ENCODE measurements at places on chromosomes 3 and 15.

- no peak for DNase-seq
These were observed 72.7 kb upstream of the FNDC3B start for GRCh38 chr3:171966533-171967136.

- DNase-seq, result no peak
These were observed 23.7 kb downstream of the PXYLP1 start for GRCh38 chr3:141255137-141255845.

DNA sequence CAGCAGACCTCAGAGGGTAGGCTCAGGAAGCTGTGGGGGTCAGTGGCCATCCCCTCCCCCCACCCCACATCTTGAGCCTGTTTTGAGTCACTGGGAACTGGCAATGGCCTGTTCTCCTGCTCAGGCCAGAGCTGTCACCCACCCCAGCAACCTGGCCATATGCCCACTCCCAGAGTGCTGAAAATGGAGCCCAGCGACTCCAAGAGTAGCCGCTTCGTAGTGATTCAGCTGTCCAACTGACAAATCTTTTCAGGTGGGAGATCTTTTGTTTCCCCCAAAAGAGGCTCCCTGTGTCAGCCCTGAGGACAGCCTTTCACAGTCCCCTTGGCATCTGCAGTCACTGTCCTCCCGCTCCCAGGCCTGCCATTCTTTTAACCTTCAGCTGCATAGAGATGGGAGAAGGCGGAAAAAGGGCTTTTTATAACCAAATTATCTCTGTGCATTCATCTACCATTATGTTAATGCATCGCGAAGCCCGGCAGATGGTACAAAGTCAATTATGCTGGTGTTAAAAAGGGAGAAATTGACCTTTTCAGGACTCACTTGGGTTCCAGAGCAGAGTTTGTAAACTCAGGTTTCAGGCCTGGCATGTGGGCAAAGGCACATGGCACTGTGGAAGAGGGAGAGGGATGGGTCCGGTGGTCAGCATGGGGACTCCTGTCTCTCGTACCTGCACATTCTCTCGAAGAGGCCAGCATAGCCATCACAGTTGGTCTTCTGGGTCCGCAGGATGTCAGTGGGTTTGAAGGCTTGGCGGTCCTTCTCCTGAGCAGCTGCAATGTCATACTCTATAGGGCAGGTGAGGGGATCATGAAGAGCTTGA, 32.1 kb downstream of the KY start:
- DNase-seq, result no peak

DNA sequence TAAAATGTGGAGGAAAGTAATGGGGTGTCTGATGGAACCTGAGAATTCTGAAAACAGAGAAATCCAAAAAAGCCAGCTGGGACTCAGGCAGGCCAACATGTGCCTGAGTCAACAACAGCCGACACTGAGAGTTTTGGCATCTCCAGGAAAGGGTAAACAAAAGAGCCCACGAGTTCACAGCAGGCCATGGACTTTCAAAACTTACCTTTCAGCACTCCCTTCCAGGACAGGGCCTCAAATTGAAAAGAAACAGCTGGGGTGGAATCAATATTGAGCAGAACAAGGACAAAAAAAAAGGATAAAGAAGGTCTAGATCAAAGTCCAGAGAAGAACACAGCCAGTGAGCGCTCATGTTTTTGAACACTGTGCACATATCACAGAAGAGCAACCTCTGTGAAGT, 735.4 kb upstream of the GRM7 start:
- DNase-seq, result no peak

DNA sequence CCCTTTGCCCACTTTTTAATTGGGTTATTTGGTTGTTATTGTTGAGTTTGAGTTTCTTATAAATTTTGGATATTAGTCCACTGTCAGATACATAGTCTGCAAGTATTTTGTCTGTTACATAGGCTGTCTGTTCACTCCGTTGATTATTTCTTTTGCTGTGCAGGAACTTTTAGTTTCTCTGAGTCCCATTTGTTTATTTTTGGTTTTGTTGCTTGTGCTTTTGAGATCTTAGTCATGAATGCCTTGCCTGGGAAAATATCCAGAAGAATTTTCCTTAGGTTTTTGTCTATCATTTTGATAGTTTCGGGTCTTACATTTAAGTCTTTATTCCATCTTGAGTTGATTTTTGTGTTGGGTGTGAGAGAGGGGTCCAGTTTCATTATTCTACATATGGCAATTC, 254.5 kb downstream of the NLGN1 start:
- DNase-seq, result no peak

- DNase-seq, result no peak
These were observed 49.2 kb upstream of the CCDC54 start for GRCh38 chr3:107328069-107328468.

GRCh38 chr3:60190073-60190472, 1061.2 kb downstream of the FHIT start:
- DNase-seq, result no peak

GRCh38 chr15:99454941-99455788, 110.6 kb upstream of the MEF2A start:
- DNase-seq, result peak; percentile 11

DNA sequence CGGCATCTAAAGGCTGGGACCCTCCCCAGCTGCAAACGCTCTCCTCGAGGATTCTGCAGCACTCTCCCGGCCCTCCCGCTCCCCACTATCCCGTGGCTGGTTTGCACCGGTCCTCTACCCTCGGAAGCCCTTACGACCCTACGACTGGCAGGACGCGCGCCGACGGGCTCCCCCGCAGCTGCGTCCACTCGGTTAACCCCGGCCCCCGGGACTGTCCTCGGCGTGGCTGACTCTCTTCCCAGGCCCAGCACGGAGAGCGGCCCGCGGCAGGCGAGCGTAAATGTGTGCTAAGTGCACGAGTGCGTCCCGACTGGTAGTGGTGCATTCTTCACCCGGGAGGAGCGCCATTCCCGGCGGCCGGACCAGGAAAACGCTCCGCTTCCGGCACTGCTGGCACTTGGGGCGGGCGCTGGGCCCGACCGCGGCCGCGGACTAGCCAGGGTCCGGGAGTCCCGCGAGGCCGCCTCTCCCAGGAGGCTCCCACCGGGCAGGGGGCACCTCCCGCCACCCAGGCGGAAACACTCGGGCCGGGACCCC, 508 bp downstream of the GORASP1 start:
- DNase-seq, result peak; percentile 47

DNA sequence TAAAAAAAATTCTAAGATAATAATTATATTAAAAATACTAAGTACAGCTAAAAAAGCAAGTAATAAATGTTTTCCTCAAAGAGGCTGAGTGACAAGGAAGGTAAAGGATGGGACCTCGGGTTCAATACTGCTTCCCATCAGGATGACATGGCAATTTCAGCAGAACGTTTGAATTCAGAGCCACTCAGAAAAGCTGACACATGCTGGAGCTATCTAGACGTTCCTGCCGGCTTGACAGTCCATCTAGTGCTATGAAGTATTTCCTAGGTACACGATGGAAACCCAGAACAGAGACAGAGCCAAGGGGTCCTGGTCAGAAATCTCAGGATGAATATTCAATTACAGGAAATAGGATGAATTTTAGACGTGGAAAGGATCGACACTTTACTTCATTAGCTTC, 361.8 kb downstream of the FGF12 start:
- no peak for DNase-seq

- peak; percentile 34 for DNase-seq
These were observed 2.9 kb downstream of the SHOX2 start for GRCh38 chr3:158103081-158103886.

DNA sequence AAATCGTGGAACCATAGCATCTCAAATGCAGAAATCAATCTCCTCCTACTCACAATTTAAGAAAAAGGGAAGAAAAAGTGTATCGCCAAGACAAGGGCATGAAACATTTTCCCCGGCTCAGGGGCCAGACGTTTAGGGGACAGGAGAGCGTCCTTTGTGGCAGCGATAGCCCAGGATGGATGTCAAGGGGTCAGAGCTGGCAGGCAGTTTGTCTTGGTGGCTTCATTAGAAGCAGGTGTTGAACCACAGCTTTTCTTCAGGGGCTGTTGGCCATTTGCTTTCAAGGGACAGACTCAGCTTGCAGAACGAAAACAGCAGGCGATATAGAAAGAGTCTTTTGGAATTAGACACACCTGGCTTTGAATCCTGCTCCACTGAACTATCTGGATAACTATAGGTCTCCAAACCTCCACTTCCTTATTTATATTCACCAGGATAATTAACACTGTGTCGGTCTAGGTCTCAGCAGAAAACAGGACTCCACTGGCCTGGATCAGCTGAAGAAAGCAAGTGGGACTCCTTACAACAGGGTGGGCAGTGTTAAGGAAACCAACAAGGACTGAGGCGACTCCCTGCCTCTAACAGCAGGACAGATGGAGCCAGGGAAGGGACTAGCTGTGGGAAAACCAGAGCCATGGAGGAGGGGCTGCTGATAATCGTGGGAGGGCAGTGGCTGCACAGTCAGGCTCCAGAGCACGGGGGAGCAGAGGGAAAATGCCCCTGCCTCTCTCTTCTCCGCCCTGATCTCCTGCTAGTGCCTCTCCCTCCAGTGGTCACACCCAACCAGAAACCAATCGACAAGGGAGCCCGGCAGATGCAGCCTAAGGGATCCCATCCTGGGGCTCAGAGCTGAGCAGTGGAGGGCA, 123.6 kb downstream of the LIPC start:
- DNase-seq, result no peak

GRCh38 chr3:164794099-164794498, 284.2 kb downstream of the SI start:
- no peak for DNase-seq

DNA sequence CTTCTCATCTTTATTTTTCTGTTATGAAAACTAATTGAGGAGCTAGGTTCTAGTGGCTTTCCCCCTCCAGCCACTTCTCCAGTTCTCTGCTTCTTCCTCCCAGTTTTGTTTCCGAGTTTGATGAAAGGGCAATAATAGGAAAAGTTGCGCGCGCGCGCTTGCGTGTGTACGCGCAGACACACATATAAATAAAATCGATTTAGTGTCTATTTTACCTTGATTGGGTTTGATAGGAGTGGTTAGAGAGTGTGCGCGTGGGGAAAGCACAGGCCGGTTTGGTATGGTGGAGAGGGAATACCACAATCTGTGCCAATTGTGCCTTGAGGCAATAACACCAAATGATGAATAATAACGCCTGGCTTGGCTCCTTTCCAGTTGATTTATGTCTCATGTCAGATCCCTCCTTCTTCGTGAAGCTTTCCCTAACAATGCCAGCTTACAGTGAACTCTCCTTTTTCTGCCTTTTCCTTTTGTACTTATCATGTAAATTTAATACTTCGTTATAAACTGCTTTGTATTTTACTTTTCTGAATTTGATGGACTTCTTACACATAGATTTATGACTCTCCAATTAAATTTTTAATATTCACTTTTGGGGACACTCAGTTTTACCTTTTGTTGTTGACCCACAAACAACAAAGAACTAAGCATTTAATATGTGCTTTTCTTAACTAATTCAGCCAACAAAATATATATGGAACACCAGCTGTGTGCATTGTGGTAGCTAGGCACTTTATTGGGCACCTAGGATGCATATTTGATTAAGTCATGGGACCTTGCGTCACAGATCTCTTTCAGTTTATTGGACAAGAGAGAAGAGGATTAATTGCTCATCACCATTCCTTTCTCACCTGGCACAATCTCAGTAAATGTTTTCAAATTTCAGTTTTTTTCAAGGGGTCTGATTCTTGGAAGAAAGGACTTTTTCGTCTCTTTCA, 1.7 kb downstream of the TIPARP start:
- DNase-seq, result no peak

GRCh38 chr3:170137986-170138385, 43.5 kb downstream of the PHC3 start:
- DNase-seq, result no peak

DNA sequence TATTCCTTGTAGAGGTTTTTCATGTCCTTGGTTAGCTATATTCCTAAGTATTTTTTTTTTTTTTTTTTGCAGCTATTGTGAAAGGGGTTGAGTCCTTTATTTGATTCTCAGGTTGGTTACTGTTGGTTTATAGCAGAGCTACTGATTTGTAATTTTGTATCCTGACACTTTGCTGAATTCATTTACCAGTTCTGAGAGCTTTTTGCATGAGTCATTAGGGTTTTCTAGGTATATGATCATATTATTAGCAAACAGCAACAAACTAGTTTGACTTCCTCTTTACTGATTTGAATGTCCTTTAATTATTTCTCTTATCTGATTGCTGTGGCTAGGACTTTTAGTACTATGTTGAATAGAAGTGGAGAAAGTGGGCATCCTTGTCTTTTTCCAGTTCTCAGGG, 737.4 kb downstream of the ZNF385D start:
- no peak for DNase-seq

DNA sequence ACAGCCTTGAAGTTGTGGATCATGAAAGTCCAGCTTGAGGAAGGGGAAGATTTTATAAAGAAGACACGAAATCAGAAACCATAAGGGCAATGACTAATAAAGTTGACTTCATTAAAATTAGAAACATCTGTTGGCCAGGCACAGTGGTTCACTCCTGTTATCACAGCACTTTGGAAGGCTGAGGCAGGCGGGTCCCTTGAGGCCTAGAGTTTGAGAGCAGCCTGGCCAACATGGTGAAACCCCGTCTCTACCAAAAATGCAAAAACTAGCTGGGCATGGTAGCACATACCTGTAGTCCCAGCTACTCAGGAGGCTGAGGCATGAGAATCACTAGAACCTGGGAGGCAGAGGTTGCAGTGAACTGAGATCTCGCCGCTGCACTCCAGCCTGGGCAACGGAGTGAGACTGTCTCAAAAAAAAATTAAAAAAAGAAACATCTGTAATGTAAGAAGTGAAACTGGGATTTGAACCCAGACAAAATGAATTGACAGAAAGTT, 7.9 kb upstream of the UBXN7 start:
- no peak for DNase-seq

- DNase-seq, result no peak
These were observed 59.1 kb upstream of the ACAD9 start for GRCh38 chr3:128820252-128820839.

- DNase-seq, result no peak
These were observed 23.1 kb downstream of the TNFAIP8L3 start for GRCh38 chr15:51071578-51071977.

GRCh38 chr3:174583396-174583795, 275.7 kb upstream of the NAALADL2 start:
- no peak for DNase-seq

GRCh38 chr15:93645594-93645993, 556.6 kb upstream of the RGMA start:
- DNase-seq, result no peak

- DNase-seq, result no peak
These were observed 400.9 kb upstream of the MCTP2 start for GRCh38 chr15:93830221-93831080.

GRCh38 chr15:56495053-56495452, 30.1 kb upstream of the MNS1 start:
- no peak for DNase-seq

GRCh38 chr3:149382101-149382467, 4.6 kb upstream of the TM4SF1 start:
- DNase-seq, result no peak

DNA sequence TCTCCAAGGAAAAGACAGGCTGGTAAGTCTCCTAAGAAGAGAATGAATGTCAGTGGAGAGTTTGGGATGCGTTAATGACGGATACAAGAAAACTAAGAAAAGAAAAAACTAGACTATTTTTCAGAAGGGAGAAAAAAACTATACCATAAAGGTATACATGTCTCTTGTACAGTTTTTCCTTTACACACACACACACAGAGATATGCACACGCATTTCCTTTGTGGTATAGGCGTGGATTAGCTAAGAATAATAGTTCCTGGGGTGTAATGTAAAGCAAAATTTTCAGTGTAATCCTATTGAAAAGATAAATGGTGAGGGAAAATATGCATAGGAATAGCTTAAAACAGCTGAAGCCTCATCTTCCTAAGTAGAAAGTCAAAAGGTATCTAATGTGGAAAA, 36.3 kb downstream of the GABPB1 start:
- DNase-seq, result no peak

- DNase-seq, result no peak
These were observed 270.2 kb upstream of the CHRM5 start for GRCh38 chr15:33698126-33698525.

GRCh38 chr3:33093847-33094246, 3.1 kb downstream of the GLB1 start:
- DNase-seq, result no peak
